Activated CD8-positive, alpha-beta T cell treated with anti-CD3 and anti-CD28 coated beads for 36 hours (primary cell): ENCODE measurements at places on chromosomes 13 and 19. TPM values are rescaled to one million over a fixed set of nuclear protein-coding genes. Genes with fewer than 3 reads are reported as not detected.

Gene SLITRK6
- total RNA-seq = not detected

Gene GNG8
- 33.0 TPM for total RNA-seq

Gene CHST8
- not detected for total RNA-seq

Gene ZNF835
- 3.0 TPM for total RNA-seq

DNA sequence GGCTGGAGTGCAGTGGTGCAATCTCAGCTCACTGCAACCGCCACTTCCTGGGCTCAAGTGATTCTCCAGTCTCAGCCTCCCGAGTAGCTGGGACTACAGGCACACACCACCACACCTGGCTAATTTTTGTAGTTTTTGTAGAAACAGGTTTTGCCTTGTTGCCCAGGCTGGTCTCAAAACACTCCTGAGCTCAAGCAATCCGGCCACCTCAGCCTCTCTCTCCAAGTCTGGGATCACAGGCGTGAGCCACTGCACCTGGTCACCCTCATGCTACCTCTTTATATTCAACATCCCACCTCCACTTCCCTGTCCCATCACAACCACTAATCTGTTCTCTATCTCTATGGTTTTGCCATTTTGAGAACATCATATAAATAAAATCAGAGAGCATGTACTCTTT, 155.7 kb downstream of the PTPRS start:
- H3K27ac ChIP-seq = no peak overlapping the region
- H3K4me3 ChIP-seq = no peak overlapping the region
- DNase-seq = no peak
- peaks cover 6% of the 10 kb centered on the region for H3K27me3 ChIP-seq
- no peaks in the 10 kb centered on the region for H3K4me1 ChIP-seq
- no peaks in the 10 kb centered on the region for H3K36me3 ChIP-seq

DNA sequence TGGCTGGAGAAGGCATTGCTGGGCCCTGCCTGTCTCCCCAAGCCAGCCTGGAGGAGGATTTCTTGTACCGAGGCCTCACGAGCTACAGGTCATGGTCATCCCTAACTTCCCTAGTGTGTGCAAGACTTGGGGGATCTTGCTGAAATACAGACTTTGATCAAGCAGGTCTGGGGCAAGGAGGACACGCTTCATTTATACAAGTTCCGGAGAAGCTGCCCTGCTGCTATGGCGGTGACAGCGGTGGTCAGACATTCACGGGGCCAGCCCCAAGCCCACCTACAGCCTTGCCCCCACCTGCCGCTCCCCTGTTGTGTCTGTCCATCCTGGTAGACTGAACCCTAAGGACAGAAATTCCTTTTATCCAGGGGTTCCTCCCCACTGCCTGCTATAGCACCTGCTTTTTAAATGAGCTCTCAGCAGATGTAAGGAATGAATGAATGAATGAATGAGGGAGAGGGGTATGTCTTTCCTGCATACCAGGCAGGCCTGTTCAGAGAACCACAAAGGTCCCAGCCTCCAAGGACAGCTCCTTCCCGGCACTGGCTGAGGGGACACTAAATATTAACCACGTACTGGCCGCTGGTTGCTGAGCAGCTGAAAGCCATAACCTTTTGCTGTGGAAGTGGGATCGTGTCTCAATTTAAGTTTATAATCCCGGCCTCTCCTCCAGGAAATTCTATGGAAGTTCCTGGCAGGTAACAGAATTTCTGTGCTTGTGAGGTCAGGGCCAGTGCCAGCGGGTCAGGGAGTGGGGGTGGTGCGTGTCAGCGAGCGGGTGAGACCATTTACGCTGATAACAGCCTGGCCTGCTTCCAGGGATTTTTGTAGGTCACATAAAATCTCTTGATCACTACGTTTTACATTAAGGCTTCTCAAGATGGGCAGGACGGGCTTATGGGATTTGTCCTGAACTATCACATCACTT, 27.1 kb downstream of the TSSK6 start:
- peaks cover 10% of the 10 kb centered on the region for H3K36me3 ChIP-seq
- peak overlapping the region; percentile 82 for H3K27ac ChIP-seq
- DNase-seq = no peak
- H3K4me1 ChIP-seq = peaks cover 64% of the 10 kb centered on the region
- peak overlapping the region; percentile 39 for H3K4me3 ChIP-seq
- no peaks in the 10 kb centered on the region for H3K27me3 ChIP-seq

DNA sequence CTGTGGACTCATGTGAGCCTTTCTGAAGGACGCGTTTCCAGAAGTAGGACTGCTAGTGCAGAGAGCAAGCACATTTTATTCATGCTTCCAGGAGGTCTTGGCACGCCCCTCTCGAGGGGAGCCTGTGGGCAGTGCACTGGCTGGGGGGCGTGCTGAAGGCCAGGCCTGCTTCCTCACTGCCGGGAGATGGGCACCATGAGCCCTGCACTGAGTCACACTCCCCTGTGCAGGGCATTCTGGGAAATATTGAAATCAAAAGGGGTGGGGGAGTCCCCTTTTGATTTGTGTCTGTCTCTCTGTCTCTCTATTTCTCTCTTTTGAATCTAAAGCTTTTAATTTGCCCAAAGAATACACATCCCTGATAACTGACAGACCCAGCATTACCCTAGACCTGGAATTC, 34.0 kb downstream of the DPF1 start:
- H3K36me3 ChIP-seq = peaks cover 2% of the 10 kb centered on the region
- peaks cover 9% of the 10 kb centered on the region for H3K4me1 ChIP-seq
- H3K27me3 ChIP-seq = no peaks in the 10 kb centered on the region
- peak overlapping the region; percentile 50 for H3K27ac ChIP-seq

DNA sequence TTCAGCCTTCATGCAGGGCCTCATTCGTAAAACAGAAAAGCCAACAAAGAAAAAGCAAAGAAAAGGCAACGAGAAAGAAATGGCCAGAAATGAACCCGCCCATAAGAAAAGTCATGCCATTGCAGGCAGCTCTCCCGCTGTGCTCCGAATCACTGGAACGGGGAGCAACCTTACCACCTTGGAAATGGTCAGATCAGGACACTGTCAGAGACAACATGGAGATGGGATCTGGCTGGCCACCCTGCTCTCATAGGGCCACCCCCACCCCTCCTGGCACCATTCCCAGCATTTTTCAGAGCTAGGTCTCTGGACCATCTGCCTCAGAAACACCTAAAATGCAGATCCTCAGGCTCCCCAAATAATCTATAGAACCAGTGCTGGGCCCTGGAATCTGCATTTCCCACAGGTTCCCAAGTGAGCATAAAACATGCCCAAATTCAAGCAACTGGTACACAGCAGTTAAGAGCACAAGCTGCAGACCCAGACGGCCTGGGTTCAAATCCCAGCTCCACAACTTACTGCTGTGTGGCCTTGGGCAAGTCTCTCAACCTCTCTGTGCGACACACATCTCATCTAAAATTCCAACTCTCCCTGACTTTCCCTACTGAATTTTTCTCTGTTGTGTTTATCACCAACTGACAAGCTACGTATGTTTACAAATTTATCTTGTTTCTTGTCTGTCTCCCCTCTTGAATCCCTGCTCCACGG, 151.6 kb downstream of the IER2 start:
- H3K27ac ChIP-seq = no peak overlapping the region
- H3K36me3 ChIP-seq = no peaks in the 10 kb centered on the region
- H3K4me1 ChIP-seq = no peaks in the 10 kb centered on the region
- H3K27me3 ChIP-seq = peaks cover 38% of the 10 kb centered on the region
- no peak overlapping the region for H3K4me3 ChIP-seq
- DNase-seq = no peak

DNA sequence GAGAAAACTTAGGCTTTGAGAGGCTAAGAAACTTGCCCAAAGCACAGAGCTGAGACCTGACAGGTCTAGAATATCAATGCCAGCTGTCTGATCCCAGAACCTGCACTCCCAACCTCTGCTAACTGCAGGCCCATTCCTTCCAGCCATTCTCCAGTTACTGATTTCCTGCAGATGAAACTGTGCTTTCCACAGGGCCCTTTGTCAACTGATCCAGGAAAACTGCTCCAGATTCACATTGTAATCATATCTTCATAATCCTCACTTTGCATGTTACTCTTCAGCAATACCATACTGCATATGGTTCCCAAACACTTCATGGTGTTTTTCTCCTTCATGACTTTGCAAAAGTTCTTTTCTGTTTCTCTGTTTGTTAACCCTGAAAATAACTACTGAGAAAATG, 100.6 kb downstream of the RAP2A start:
- DNase-seq = no peak
- no peak overlapping the region for H3K4me3 ChIP-seq
- no peaks in the 10 kb centered on the region for H3K27me3 ChIP-seq
- H3K36me3 ChIP-seq = no peaks in the 10 kb centered on the region

DNA sequence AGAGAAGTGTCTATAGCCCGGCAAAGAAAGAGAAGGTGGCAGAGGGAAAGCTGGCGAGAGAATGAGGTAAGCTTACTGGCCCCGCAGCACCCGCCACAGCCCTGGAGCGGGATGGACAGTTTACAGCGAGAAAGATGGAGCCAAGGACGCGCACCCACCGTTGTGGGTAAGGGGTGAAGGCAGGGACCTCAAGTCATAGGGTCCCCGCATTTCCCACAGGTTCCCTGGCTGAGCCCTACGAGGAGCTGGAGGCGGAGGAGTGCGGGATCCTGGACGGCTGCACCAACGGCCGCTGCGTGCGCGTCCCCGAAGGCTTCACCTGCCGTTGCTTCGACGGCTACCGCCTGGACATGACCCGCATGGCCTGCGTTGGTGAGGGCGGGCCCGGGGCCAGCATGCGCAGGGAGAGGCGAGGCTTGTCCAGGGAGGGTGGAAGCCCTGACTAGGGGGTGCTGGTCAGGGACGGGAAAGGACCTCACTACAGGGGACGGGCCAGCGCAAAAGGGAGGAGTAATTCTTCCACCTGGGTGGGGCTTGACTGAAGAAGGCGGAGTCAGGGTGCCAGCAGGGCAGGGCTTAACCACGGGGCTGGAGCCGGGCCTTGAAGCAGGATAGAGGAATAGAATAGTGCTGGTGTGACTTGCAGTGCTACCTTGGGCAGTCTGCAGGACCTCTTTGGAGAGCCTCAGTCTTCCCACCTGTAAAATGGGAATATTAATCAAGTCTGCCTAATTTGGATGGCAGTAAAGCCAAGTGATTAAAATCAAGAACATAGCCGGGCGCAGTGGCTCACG, 26.5 kb downstream of the LTBP4 start:
- H3K27me3 ChIP-seq = no peaks in the 10 kb centered on the region
- H3K4me1 ChIP-seq = peaks cover 16% of the 10 kb centered on the region
- H3K27ac ChIP-seq = no peak overlapping the region
- no peak overlapping the region for H3K4me3 ChIP-seq
- DNase-seq = no peak

- H3K36me3 ChIP-seq = peaks cover 13% of the 10 kb centered on the region
- DNase-seq = no peak
- H3K4me3 ChIP-seq = peak overlapping the region; percentile 92
- H3K4me1 ChIP-seq = peaks cover 34% of the 10 kb centered on the region
- H3K27me3 ChIP-seq = no peaks in the 10 kb centered on the region
Observed at GRCh38 chr19:3555653-3556422, 1.5 kb downstream of the MFSD12 start.

GRCh38 chr13:21517576-21517975, 58.5 kb upstream of the ZDHHC20 start:
- no peaks in the 10 kb centered on the region for H3K4me1 ChIP-seq
- no peaks in the 10 kb centered on the region for H3K27me3 ChIP-seq
- peaks cover 15% of the 10 kb centered on the region for H3K36me3 ChIP-seq
- no peak overlapping the region for H3K4me3 ChIP-seq

DNA sequence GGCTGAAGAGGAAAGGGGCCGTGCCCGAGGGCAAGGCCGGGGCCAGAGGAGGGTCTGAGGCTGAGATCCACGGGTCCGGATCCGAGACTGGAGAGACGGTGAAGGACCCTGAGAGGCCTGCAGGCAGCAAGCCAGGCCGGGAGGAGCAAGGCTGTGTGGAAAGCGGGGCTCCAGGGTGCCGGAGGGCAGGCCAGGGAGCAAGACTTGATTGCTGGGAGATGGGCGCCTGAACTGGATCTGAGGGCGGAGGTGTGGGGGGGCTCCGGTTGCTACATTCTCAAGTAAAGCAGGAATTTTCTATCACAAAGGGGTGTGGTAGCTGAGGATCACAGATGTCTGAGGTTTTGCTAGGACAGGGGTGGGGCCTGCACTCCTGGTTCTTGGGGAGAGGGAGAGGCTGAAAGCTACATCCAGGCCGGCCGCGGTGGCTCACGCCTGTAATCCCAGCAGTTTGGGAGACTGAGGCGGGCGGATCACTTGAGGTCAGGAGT, 3.8 kb downstream of the MAMSTR start:
- no peak overlapping the region for H3K27ac ChIP-seq
- H3K4me1 ChIP-seq = peaks cover 10% of the 10 kb centered on the region
- no peaks in the 10 kb centered on the region for H3K36me3 ChIP-seq
- peak overlapping the region; percentile 35 for H3K4me3 ChIP-seq
- DNase-seq = no peak

GRCh38 chr13:110336681-110337080, 29.6 kb downstream of the COL4A2 start:
- peaks cover 21% of the 10 kb centered on the region for H3K27me3 ChIP-seq
- no peak for DNase-seq
- no peak overlapping the region for H3K4me3 ChIP-seq
- peaks cover 19% of the 10 kb centered on the region for H3K4me1 ChIP-seq
- no peak overlapping the region for H3K27ac ChIP-seq

DNA sequence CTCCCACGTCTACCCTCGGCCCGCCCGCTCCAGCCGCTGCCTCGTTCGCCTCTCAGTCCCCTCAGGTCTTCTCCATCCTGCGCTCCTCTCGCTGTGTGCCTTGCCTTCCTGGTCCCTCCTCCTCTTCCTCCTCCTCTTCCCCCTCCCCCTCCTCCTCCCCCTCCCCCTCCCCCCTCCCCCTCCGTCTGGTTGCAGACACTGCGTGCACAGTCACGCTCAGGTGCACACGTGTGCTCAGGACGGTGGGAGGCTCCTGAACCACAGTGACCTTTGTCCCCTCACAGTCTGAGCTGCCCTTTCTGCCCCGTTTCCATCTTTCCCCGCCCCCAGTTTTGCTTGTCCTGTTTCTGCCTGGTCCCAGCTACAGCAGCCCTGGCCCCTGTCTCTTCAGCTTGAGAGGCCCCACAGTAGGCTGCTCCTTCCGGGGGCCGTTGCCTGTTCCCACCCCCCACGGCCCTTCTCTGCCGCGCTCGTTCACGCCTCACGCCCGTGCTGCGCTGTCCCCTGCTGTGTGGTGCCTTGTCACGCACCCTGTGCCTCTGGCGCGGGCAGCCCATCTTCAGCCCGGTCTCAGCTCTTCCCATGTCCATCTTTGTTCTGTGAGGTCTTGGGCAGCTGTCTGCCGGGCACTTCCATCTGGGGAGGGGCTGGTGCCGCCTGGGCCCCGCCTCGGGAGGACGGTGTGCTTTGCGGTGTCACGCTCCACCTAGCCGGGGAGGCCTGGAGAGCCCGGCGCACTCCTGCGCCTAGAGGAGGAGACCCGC, 13.8 kb upstream of the RPS15 start:
- H3K36me3 ChIP-seq = peaks cover 36% of the 10 kb centered on the region
- H3K4me3 ChIP-seq = no peak overlapping the region
- DNase-seq = no peak
- H3K4me1 ChIP-seq = no peaks in the 10 kb centered on the region
- no peaks in the 10 kb centered on the region for H3K27me3 ChIP-seq
- no peak overlapping the region for H3K27ac ChIP-seq

DNA sequence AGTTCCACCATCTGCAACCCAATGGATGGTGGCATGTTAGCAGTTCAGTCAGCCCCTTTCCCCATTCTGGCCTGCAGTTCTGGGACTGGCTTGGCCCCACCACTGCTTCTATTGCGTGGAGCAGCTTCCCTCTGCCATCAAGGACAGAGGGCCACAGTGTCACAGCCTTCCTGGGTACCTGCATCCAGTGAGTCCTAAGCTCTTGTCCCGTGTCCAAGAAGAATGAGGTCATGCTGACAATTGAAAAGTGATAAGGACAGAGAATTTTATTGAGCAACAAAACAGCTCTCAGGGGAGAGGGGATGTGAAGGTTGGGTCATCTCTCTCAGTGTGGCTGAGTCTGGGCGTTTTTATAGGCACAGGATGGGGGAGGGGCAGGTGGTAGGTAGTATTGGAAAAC, 33.5 kb upstream of the SIN3B start:
- DNase-seq = no peak
- no peak overlapping the region for H3K4me3 ChIP-seq
- no peaks in the 10 kb centered on the region for H3K4me1 ChIP-seq
- no peaks in the 10 kb centered on the region for H3K36me3 ChIP-seq
